ENCODE measurements at places on chromosomes 13 and 19. TPM values are rescaled to one million over a fixed set of nuclear protein-coding genes. Genes with fewer than 3 reads are reported as not detected.

GRCh38 chr19:8571006-8571411 lies 6.2 kb downstream of the MYO1F start:
- peak; percentile 92 for DNase-seq

GRCh38 chr13:52650731-52651130 lies 1.9 kb upstream of the SUGT1 start:
- DNase-seq = no peak

- DNase-seq = no peak
Measured at GRCh38 chr19:32719611-32720059, at the start of gene TDRD12. TSS of gene TDRD12 (plus strand) at chr19:32719767. CDS start at chr19:32720073, 306 bp downstream.

DNA sequence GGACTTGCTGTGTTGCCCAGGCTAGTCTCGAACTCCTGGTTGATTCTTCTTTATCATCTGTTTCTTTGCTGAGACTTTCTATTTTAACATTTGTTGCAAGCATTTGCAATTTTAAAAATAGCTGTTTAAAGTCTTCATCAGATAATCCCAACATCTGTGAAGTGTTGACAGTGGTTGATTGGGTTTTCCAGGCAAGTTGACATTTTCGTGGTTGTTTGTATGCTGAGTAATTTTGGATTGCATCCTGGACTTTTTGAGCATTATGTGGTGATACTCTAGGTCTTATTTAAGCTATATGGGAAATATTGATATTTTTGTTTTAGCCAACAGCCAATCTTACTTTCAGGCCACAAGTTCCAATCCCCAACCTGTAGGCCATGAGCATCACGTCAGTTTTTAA lies 25.1 kb downstream of the AP1M1 start:
- DNase-seq = no peak

The TEX26 gene
- not detected for total RNA-seq
